CD4-positive, alpha-beta memory T cell (primary cell): ENCODE measurements at places on chromosomes 16 and 17.

- DNase-seq = no peak
Observed at GRCh38 chr17:52271781-52272180, 113.3 kb upstream of the CA10 start.

DNA sequence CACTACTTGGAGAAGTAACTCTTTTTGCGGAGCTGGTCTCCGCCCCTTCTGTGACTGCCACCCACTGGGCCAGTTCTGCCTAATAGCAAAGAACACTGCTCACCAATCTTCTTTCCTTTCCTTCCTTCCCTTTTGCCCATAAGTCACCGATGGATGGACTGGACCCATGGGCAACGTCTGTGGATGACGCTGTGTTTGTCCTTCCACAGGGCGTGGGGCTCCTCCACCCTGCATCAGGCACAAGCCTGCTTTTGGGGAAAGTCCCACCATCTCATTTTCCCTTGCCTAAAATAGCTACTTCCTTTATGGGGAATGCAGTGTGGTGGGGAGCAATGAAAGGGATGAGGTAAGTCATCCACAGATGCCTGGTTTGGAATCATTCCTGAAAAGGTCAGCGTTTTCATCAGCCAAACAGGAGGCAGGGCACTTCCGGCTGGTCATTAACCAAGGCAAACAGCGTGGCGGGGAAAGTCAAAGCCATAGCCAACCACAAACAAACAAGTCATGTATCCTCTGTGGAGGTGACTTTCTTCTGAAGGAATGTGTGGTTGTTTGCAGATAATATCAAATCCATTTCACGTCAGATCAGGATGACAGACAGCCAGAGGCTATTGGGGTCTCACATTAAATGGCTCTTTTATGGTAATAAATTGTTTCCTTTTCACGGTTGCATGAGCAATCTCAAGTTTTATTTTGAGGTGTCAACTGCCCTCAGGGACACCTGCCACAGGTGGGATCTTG, 30.7 kb upstream of the MED9 start:
- no peak for DNase-seq

GRCh38 chr16:27516365-27516764, 33.3 kb downstream of the GTF3C1 start:
- DNase-seq = no peak

GRCh38 chr17:79355165-79355564, 255.7 kb downstream of the RBFOX3 start:
- no peak for DNase-seq

DNA sequence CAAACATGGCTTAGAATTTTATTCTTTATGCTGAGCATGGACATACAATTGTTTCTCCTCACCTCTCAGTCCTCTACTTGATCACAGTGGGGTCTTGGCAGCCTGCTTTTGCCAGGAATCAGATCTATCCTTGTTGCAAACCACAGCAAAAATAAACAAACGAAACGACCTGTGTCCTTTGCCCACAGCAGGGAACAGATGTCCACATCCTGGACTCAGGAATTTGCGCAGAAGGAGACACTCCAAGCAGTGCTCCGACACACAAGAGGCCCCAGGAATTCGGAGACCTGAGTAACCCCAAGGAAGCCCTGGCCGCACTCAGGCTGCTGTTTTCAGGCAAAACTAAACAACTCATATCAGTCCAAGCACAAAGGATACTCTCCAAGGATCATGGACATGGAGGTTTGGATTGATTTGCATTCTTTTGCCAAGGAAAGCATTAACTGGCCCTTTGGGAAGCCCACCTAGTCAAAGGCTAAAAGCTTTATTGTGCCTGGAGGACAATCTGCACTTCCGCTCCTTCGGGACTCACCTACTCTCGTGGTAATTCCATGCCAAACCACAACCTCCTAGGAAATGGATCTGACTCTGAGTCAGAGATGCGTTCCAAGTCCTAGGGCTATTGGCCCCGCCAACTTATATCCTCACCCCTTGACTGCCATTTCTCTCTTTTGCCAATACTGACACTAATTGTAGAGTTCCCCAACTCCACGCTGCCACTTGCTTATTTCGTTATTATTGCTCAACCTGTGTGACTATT, 271.1 kb upstream of the CDH11 start:
- DNase-seq = no peak

DNA sequence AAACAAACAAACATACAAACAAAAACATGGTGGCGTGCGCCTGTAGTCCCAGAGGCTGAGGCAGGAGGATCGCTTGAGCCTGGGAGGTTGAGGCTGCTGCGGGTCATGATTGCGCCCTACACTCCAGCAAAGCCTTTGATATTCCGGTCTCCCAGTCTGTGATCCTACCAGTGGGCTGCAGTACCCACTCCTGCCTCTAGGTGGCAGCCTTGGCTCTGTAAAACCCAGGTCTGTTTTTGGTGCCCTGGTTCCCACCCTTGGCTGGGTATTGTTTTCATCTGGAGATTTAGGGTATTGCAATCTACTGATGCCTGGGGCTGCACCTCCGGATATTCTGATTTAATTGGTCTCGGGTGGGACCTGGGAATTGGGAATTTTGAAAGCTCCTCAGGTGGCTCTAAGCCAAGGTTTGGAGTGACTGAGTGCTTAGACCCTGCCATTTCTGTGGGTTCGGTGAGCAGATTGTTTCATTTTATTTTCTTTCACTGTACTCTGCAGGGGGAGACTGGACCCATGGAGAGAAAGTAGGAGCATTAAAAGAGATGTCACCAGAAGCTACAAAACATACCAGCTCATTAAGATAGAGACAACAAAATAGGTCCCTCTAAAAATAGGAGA, 40.5 kb downstream of the MYH3 start:
- peak; percentile 51 for DNase-seq

DNA sequence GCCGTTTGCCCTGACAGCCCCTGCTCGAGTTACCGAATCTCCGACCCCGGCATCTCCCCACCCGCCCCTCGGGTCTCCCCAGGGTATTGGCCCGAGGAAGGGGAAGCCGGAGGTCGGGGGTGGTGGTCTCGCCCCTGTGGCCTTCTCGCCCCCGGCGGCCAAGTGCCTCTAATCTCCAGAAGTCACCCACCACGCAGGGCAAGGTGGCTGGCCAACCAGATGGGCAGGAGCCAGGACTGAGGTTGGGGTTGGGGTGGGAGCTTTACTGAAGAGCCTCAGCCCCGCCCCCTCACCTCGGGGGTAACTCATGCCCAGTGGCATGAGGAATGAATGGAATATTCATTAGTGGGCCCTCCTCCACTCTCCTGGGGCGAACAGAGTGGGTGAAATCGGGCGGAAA, 637 bp downstream of the DHRS11 start:
- no peak for DNase-seq

DNA sequence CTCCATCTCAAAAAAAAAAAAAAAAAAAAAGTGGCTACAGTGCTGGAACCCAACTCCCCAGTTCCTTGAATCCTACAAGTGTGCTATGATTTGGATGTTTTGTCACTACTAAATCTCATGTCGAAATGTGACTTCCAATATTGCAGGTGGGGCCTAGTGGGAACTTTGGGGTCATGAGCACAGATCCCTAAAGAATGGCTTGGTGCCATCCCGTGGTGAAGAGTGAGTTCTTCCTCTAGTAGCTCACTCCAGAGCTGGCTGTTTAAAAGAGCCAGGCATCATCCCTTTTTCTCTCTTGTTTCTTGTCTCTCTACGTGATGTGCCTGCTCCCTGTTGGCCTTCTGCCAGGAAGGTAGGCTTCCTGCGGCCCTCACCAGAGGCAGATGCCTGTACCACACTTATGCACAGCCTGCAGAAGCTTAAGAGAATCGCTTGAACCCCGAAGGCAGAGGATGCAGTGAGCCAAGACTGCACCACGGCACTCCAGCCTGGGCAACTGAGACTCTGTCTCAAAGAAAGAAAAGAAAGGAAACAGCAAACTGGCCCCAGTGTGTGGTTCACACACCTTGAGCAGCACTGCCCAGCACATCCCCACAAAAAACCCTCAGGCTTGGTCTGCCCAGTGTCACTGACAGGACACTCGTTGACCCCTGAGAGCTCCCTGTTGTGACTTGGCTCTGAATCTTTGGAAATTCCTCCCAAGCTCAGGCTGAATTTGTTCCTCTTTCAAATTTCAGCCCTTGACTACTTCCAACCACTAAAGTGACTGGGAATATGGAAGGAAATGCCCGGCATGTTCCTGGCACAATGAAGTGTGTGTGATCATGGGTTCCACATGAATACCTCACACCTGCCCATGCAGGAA, 3.1 kb downstream of the MT1E start:
- no peak for DNase-seq

DNA sequence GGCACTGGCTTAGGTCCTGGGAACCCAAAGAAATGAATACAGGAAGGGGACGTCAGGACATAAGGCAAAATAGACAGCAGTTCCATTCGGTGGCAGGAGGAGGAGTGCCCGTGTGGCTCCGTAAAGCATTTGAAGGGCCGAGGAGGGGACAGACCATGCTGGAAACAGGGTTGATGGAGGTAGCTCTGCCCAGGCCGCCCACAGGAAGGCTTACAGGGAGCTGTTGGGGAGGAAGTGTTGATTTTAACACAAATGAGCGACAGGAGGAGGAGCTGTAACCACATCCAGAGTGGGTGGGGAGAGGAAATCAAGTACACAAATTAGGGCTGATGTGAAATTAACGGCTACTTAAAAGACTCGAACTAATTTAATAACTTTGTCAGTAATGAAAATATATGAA, 54.6 kb downstream of the RBFOX3 start:
- no peak for DNase-seq

DNA sequence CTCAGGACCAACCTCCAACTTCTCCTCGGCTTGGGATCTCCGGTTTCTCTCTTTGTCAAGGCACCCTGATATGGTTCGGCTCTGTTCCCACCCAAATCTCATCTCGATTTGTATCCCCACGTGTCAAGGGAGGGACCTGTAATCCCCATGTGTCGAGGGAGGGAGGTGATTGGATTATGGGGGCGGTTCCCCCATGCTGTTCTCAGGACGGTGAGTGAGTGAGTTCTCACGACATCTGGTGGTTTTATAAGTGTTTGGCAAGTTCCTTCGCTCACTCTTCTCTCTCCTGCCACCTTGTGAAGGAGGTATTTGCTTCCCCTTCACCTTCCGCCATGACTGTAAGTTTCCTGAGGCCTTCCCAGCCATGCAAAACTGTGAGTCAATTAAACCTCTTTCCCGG, 117.9 kb downstream of the SEC14L1 start:
- no peak for DNase-seq

DNA sequence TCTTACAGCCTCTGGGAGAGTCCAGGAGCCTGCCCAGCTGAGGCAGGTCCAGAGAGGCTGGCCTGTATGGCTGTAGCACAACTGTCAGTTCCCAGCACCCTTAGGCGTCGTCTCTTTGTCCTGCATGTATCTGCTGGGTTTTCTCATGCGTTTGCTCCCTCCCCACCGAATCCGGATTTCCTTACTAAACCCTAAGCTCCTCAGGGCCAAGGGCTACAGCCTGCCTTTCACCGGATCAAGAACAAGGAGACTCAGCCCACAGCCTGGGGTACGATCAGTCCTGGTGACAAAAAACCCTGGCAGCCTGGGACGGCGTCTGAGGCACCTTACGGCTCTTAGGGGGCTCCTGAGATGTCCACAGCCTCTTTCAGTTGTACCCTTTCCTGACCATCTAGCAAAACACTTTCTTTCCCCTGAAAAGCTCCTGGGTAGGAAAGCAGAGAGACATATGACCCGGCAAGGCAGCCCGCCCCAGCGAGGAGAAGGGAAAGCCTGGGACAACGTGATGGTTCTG, 12.2 kb downstream of the HIC1 start:
- no peak for DNase-seq

DNA sequence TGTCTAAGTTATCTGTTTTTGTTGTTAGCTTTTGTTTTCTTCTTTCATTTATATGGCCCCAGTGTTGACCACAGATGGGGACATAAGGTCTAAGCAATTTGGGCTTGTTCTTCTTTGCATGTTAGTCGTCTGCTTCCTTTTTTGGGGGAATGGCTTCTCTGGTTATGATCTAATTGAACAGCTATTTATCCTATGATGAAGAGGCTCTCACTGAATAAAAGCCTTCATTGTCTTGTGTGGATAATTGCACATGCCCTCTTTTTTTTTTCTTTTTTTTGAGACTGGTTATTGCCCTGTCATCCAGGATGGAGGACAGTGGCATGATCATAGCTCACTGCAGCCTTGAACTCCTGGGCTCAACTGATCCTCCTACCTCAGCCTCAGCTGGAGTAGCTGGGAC, 13.7 kb downstream of the SMARCE1 start:
- DNase-seq = no peak

DNA sequence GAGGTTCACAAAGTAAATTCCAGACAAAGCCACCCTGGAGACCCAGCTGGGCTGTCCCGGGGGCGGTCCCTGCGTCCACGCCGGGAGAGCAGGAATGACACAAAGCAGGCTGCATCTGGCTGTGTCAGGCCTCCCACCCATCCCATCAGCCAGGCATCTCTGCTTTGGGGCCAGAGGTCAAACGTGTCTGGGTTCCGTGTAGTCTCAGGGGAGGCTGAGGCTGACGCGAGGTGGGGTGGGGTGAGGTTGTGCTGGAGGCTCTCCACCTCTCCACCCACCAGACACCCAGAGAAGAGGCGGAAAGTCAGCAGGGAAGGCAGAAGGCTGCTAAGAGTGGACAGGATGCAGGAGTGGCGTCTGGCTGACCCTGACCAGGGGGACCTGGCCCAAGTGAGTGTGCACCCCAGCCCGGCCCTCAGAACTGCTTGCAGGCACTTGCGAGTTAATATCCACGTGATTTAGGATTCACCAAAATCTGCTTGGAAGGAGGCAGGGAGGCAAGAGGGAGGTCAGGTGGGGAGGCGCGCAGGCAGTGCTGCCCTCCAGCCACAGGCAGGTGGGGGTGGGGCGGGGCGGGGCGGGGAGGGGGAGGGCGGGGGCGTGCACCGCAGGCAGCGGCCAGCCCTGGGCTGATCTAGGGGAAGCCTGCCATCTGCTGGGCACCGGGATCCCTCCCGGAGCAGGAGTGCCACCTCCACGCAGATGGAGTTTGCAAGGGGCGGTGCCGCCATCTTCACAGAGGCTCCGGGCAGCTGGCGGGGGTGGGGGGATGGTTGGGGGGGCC, 44.3 kb downstream of the TBC1D16 start:
- DNase-seq = peak; percentile 81

DNA sequence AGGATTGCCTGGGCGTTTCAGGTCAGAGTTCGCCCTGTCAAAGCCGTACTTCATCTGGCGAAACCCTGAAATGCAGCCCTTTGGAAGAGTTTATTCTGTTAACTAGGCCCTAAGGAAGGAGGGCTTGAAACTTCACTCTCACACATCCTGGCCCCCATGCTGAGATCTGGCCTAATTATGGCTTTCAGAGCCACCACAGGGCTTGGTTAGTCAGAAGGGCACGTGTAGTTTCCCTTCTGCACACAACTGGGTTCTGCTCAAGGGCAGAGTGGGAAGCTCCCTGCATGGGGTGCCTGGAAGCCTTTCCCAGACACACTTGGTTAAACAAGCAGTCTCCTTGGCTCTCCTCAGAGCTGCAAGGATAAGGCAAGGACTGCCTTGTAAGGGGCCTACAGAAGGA, 397.3 kb downstream of the SHISA9 start:
- DNase-seq = no peak

GRCh38 chr16:58906981-58907715, 173.0 kb upstream of the GOT2 start:
- DNase-seq = no peak
